Motor neuron (in vitro differentiated cells): ENCODE measurements at places on chromosomes 11 and 22.

DNA sequence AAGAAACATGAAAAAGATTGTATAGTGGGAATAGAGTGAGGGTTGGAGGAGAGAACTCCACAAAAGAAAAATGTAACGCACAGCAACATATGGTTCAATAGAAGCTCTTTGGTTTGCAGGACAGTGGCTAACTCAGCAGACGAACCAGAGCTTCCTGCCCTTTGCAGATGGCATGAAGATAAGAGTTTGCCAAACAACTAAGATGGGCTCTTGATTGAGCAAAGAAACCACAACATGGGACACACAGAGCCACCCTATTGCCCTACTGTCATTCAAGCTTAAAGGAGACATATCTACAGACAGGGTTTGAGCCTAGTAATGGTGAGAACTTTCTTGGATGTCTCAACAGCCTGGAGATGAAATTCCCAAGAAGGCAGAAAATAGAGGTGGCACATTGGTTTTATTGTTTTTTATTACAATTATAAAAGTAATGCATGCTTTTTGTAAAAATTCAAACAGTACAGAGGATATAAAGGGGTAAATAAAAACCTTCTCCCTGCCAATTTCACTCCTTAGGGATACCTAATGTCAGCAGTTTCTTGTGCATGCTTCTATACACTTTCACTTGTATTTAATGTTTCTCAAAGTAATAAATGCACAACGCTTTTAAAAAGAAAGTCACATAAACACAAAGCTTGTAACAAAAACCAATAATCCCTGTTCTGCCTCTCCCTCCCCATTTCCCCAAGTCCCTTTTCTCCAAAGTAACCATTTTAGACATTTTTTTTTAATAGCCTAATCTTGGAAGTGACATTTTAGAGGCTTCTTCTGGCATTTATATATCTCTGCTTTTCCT lies 63.7 kb downstream of the COPB1 start:
- no peak for ATAC-seq

DNA sequence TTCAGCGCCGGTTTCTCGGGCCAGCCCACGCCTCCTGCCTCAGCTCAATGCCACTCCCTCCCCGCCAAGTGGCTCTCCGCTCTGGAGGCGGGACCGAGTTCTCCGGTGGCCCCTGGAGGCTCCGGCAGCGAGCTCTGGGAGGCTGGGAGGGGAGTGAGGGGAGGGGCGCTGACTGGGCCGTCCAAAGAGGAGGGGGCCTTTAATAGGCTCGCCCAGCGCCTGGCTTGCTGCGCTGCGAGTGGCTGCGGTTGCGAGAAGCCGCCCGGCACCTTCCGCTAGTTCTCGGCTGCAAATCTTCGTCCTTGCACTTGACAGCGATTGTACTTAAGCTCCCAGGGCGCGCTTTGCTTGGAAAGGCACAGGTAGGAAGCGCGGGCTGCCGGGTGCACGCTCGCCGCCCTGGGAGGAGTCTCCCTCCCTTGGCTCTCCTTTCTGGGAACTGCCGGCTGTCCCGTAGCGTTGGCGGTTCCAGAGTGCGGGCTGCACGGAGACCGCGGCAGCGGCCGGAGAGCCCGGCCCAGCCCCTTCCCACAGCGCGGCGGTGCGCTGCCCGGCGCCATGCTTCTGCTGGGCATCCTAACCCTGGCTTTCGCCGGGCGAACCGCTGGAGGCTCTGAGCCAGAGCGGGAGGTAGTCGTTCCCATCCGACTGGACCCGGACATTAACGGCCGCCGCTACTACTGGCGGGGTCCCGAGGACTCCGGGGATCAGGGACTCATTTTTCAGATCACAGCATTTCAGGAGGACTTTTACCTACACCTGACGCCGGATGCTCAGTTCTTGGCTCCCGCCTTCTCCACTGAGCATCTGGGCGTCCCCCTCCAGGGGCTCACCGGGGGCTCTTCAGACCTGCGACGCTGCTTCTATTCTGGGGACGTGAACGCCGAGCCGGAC lies at the start of gene ADAMTS15:
TSS of gene ADAMTS15 (plus strand) at position 230 of the 894 bp plus-strand sequence. CDS start at position 559, 329 bp downstream.
- peak; percentile 85 for ATAC-seq

GRCh38 chr22:40560551-40560950 lies 76.0 kb downstream of the MRTFA start:
- peak; percentile 90 for ATAC-seq

GRCh38 chr11:130533113-130533798 lies 84.8 kb downstream of the ADAMTS15 start:
- ATAC-seq = no peak

GRCh38 chr11:104372111-104372510 lies 208.2 kb upstream of the PDGFD start:
- ATAC-seq = no peak
